Femur (tissue), 1 donor: ENCODE measurements at places on chromosomes 1 and 21.
A peak's percentile ranks its signal among the peaks of the same experiment; 100 is the strongest.

DNA sequence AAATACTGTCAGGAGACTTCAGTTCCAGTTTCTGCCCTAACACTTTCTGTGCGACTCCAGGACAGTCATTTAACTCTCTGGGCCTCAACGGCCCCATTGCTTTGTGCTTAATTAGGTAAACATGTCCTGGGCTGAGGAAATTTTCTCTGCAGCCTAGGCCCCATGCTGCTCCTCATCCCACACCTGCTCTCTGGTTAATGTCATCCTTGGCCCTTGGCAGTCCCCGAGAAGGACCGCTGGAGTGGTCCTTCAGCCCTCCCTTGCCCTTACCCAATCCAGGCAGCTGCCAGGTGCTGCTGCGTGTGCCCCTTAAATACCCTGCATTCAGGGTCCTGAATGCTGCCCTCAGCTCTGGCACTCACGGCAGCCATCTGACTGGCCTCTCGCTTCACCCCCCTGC is 18.7 kb downstream of the UBL4B start:
- DNase-seq: no peak

DNA sequence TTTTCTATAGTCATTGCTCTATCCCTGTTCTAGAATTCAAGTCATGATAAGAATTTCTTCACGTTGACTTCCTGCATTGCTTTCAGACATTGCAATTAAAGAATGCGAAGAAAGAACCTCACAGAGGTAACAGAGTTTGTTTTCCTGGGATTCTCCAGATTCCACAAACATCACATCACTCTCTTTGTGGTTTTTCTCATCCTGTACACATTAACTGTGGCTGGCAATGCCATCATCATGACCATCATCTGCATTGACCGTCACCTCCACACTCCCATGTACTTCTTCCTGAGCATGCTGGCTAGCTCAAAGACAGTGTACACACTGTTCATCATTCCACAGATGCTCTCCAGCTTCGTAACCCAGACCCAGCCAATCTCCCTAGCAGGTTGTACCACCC is 10.6 kb downstream of the APCS start:
- no peak for DNase-seq

- no peak for DNase-seq
Measured at GRCh38 chr1:228420968-228421826, 4.5 kb upstream of the TRIM17 start.

GRCh38 chr1:199041173-199041914 is 402.5 kb downstream of the PTPRC start:
- no peak for DNase-seq

GRCh38 chr1:183147735-183148134 is 38.3 kb upstream of the LAMC2 start:
- DNase-seq: no peak

DNA sequence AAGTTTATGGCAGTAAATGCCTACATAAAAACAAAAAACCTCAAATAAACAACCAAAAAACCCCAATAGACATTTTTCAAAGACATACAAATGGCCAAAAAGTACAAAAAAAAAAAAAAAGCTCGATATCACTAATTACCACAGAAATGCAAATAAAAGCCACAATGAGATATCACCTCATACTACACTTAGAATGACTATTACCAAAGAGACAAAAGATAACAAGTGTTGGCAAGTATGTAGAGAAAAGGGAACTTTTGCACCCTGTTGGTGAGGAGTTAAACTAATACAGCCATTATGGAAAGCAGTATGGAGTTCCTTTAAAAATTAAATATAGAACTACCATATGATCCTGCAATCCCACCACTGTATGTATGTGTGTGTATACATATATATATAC is 21.1 kb downstream of the SLC25A24 start:
- no peak for DNase-seq

DNA sequence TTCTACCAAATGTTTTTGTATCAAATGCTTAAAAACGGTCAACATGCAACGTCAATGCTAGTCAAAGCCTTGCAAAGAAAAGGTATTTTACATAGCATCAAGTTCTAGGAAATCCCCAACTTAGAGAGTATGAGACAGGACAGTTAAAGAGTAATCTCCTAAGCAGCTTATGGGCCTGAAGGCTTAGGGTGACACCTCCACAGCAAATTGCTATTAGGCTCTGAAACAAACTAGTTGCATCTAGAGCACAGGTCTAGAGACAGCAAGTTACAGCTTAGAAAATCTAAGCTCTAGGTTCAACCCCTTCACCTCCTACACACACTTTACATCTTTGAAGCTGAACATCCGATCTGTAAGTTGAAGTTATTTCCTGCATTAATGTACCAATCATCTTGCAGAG is 13.7 kb downstream of the PABPC4 start:
- no peak for DNase-seq

- DNase-seq: no peak
Measured at GRCh38 chr1:247118946-247119446, 14.8 kb upstream of the ZNF669 start.

DNA sequence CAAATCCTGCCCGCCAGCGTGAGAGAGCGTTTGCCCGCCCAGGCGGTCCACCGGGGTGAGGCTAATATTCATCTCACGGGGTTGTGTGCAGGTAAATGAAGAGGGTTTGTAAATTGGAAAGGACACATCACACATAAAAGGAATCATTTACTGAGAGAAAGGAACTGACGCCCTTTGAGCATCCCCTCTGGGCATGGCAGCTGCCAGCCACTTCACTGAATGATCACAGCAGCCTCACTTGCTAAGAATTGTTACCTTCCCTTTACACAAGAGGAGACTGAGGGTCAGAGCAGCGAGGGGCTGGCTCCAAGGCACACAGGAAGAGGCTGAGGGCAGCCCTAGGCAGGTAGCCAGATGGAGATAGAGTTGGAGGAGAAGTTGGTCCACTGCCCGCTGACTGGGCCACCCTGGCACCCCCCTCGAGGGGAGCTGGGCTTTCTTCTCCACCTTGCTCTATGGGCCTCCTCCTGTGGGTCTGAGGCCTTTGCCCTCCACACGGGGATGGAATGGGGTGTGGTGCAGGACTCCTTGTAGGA is 96.0 kb downstream of the FOXD2 start:
- DNase-seq: no peak

- DNase-seq: no peak
Measured at GRCh38 chr1:20366463-20367115, 75.9 kb downstream of the VWA5B1 start.

GRCh38 chr1:3080053-3080955 is 11.3 kb downstream of the PRDM16 start:
- no peak for DNase-seq

GRCh38 chr21:36735201-36735515 is 36.2 kb downstream of the SIM2 start:
- DNase-seq: no peak

DNA sequence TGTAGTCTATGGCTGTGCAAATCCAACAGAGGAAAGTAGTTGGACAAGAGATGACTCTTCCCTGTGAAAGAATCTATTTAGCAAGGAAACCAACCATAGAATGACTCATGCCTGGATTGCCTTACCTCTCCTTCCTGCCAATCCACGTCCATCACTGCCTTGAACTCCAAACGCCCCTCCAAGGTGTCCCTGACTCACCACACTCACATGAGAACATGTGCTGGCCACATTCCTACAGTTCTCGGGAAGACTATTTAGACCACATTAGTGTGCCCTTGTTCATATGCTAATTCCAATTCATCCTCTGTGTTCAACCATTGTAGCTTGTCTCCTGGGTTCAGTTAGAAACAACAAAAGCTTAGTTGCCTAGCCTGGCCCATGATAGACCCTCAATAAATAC is 157.3 kb downstream of the SLC30A10 start:
- no peak for DNase-seq

- peak; percentile 19 for DNase-seq
Measured at GRCh38 chr1:193537266-193538002, 351.0 kb upstream of the B3GALT2 start.

DNA sequence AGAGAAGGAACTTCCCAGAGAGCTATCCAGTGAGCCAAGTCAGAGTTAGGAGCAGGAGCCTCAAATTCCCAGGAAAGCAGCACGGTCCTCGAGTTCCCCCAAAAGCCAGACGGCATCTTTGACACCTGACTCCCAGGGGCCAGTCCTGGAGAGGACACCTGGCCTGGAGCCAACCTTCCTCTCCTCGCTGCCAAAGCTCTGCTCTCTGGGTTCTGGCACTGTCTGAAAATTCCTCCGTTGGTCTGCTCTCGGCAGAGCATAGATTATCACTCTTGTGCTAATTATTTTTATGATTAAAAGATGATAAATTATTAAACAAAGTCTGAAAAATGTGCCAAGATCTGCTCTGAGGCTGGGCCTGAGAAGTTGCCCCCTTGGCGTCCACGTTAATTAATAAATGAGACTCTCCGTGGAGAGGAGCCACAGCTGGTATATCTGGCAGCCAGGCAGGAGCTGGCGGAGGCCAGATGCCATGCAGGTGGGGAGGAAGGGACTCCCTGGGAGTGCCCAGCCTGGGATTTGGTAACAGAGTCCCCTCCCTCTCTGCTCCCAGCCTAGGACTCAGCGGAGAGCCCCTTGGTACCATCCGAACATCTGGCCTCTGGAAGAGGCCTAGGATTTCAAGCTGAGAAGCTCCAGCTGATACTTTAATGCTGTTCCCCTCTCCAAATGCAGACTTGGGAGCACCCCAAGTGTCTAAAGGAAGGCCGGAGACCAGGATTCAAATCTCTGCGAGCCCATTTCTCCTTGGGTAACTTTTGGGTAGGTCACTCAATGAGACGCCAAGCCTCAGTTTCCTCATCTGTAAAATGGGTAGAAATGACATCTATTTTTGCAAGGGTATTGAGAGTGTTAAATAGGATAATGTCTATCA is 163.7 kb upstream of the POU3F1 start:
- DNase-seq: no peak
